ENCODE measurements at places on chromosomes 6 and 20.

GRCh38 chr6:127824061-127824460 lies 76.8 kb downstream of the THEMIS start:
- peak; percentile 55 for DNase-seq

DNA sequence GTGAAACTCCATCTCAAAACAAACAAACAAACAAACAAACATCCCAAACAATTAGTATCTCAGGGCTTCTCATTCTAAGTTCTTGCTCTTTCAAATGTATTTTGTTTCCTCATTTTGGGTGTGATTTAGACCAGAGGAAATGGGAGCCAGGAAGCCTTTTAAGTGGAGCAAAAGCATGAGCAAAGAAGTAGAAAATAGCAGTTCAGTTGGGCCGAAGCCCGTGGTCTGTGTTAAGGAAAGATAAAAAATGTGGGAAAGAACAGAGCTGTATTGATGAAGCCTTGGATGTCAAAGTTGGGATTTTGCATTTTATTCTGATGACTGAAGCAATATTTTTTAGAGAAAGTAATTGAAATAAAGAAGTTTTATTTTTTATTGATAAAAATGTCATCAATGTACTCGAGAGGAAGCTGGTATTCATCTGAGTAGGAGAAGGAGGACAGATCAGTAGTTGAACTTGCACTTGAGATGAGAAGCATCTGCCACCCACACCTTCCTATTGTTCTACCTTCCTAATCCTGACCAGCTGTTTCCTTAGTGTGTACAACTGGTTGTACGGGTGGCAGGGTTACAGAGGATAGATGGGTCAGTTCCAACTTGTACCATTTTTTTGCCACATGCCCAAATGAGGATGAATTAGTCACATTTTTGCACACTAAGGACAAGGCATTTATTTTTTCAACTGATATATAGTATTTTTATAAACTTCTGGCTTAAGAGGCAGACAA lies 56.1 kb downstream of the KIAA0408 start:
- DNase-seq = no peak

DNA sequence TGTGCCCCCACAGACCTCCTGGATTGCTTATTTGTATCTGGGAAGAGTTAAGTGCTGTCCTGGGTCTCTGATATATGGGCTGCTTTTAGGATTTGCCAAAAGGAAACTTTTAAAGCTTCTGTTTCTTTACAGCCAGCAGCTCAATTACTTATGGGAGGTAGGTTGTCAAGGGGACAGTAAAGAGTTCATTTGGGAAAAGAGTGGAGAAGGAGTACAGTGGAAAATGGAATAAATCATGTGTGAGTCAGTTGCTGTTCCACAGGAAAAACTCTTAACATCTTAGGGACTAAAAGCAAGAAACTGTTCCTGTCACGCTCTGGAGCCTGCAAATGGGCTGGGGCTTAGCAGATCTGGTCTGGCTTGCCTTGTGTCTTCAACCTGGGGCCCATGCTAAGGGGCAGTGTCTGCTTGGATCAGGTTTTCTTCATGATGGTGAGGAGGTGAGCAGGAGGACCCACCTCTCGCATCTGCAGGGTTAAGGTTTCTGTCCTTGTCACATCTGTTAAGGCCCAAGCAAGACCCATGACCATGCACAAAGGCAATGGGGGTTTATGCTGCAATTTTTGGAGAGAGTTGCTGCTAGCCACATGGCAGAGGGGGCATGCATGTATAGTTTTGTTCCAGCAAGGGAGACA lies 8.7 kb upstream of the CST1 start:
- no peak for DNase-seq

- DNase-seq = no peak
Observed at GRCh38 chr6:31842053-31842452, 14.5 kb downstream of the HSPA1B start.

GRCh38 chr6:42899871-42900270 lies 16.0 kb upstream of the PTCRA start:
- DNase-seq = no peak

DNA sequence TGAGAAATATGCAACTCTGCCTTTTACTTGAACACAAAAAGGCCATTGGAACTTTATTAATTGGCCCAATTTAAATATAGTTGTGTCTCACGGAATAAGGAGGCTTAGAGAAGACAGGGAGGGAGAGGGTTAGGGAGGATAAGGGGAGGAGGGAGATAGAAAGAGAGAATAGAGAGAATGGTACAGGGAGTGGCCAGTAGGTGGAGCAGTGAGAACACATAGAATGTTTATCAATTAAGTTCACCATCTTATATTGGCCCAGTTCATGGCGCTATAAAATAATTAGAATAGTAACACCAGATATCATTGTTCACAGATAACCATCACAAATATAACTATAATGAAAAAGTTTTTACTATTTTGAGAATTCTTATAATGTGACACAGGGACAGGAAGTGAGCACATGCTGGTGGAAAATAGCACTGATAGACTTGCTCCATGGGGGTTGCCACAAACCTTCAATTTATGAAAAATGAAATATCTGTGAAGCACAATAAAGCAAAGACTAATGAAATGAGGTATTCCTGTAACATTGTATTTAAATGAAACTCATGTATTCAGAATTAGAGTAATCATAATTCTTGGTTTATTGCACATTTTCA lies 374.1 kb upstream of the MANEA start:
- peak; percentile 60 for DNase-seq

DNA sequence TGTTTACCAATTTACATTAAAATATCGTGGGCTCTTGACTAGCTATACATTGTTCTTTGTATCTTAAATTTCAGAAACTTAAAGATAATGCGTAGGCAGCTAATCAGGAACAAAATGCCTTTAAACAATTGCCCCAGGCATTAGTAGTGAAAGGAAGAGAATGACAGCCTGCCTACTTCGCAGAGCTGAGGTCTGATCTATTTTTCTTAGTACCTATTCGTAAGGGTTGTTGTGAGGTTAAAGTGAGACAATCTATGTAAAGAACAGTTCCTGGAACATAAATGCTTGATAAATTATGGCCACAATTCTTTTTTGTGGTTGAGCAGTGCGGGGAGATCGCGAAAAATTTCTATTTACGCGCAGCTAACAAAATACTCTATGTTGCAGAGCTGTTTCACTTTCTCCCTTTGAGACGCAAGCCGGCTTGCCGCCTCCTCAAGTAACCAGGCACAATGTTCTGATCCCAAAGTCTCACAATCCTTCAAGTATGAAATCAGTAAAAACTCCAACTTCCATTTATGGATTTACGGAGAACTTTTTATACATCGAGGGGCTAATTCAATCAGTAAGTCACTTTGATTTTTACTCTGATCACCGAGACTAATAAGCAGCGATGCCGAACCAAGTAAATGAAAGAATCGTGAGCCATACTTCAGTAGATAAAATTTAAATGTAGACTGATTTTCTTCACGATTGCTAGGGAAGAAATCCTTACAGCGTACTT lies 878 bp upstream of the PNRC1 start:
- peak; percentile 84 for DNase-seq

GRCh38 chr6:10400330-10400729 lies 14.5 kb downstream of the TFAP2A start:
- no peak for DNase-seq

- peak; percentile 60 for DNase-seq
Observed at GRCh38 chr20:31675828-31676608, 38.3 kb downstream of the COX4I2 start.

GRCh38 chr6:142648036-142648451 lies 296.9 kb downstream of the HIVEP2 start:
- DNase-seq = no peak

DNA sequence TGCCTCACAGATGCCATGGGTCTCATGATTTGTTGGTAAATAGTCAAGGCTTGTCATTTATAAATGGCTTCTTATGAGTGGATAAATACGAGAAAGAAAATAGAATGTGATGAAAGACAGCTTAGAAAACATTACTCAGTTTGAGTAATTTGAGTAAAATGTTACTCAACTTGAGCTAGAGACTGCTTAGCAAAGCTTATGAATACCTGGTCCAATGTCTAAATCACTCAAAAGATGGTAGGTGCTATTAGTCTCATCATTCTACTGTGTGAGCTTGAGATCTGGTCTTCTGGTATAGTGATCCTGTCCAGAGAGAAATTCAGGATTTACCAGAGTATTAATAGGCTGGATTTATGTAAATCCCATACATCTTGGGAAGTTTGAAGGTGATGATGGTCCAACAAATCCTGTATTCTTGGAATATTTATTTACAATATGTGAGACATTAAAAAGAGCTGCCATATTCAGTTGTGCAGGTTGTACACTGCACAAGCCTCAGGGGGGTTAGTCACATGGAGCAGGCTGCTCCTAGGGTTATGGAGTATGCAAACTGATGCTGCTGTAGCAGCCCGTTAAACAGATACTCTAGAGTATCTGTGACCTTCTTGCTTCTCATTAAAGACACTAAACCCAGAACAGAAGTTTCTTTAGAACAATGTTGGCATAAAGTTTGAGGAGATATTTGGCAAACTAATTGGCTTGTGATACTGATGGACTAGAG lies 112.9 kb downstream of the RCAN2 start:
- no peak for DNase-seq

DNA sequence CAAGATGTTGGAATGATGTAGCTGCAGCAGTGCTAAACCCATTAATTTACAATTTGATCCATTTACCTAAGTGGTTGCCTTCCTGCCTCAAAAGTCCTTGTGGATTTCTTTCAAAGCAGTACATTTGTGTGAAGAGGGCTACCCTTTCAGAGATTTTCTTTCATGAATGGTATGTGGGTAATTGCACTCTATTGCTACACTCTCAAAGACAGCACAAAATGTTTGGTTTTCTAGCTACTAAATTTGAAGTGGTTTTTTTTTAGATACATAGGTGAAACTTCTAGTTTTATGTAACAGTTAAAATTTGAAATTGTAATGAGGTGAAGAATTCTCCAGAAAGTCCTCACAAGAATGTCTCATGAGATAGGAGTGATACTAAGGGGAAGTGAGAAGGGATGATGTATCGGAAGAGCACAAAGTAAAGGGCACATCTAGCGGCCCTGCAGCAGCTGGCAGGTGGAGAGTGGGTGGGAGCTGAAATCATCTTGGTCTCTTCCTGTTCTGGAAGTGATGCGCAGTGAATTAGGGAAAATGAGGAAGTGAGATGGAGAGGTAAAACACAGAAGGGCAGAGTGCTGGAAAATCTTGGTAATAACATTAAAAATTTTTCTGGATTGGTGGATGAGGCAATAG lies 236.8 kb upstream of the MAN1A1 start:
- DNase-seq = no peak

Measured in iris pigment epithelial cell (primary cell).